Upper lobe of left lung (tissue), 6 donors: ENCODE measurements at places on chromosomes 2 and 18.

DNA sequence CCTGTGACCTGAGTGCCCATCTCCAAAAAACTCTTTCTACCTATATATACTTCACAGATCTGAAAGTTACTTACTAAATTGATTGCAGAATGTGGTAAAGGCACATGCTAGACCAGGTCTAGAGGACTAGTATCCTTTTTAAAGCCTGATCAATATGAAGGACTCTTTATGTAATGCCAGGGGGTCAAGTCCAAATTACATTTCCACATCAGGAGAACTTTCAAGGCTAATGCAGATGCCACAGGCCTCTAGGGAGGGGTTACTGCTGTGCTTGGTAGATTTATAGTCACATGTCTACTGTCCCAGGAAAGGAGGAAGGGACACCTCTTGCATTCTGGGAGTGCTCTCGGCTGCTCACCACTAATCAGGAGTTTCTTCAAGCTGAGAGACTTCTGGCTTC, 118.4 kb upstream of the NOSTRIN start:
- DNase-seq = no peak

- DNase-seq = no peak
These were observed 101.5 kb downstream of the GALNT1 start for GRCh38 chr18:35683021-35683420.

DNA sequence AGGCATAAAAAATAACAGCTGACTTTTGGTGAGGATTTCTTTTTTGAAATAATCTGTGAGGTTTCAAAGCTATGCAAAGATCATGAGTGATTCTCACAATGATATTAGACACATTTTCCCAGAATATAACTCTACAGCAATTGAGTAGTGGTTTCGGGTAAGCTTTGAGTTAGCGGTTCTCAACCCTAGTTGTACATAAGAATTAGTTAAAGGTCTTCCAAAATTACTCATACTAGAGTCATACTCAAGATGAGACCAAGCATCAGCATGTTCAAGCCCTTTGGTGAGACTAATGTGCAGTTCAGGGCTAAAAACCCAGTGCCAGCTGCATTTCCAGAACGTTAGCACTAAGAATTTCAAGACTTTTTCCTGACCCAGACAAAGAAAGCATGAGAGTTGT, 31.1 kb downstream of the DSG4 start:
- DNase-seq = no peak

- DNase-seq = no peak
These were observed 10.6 kb upstream of the GALNT5 start for GRCh38 chr2:157246765-157247407.
